Left renal pelvis (tissue), 4 donors: ENCODE measurements at places on chromosomes 5 and 9. TPM values are rescaled to one million over a fixed set of nuclear protein-coding genes. Genes with fewer than 3 reads are reported as not detected.

DNA sequence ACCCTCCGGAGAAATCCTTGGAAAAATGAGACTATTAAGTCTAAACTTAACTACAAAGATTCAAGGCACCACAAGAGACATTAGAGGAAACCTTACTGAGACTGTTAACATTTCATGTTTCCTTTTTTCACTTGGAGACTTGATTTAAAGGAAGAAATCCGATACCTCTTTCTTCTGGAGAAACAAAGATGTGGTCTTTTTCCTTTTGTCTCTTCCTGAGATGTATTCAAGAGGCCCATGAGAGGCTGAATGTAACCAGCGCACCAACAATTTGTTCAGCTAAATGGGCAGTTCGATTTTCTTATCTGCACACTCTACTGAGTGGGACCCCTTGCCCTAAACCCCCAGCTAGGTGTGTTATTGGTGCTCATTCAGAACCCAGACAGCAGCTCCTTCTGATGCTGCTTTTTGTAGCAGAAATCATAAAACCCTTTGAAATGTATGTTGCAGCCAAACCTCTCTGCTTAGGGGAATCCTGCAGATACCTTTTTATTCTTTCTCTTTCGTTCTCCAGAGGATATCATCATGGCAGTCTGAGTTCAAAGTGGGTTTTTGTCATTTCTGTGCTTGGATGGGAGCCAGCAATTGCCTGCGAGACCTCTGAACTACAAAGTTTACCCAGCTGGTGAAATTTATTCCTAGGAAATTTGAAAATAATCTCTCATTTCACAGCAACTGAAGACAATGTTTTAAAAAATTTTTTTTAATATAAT lies 41.9 kb upstream of the ACTBL2 start:
- no peak for DNase-seq

- DNase-seq: no peak
Measured at GRCh38 chr9:107274096-107274495, 9.0 kb upstream of the RAD23B start.

DNA sequence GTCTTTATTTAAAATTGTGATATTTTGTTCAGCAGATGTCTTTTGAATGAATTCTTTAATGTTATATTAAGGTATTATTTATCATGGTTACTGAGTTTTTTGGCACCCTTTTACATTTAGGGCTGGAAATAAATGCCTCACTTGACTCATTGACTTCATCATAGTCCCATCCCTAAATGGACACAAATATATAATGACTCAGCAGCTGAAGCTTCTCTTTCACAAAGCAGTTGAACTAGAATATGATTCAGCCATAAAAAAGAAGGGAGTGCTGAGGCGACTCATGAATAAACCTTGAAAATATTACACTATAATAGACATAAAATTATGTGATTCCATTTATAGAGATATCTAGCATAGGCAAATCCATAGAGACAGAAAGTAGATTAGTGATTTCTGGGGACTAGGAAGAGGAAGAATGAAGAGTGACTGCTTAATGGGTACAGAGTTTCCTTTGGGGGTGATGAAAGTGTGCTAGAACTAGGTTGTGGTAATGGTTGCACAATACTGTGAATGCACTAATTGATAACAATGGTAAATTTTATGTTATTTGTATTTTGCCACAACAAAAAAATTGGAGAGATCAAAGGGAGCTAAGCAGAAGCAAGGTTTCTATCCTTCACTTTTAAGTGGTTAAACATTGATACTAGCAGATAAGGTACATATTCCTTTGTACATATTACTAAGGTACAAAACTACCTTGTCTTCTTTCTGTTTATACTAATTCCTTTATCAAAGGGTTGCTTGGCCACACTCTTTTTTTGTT lies 449.6 kb downstream of the NTRK2 start:
- no peak for DNase-seq

GRCh38 chr5:127944125-127944524 lies 139.4 kb upstream of the SLC12A2 start:
- DNase-seq: no peak

- DNase-seq: no peak
Measured at GRCh38 chr5:11878814-11879213, 25.4 kb downstream of the CTNND2 start.

DNA sequence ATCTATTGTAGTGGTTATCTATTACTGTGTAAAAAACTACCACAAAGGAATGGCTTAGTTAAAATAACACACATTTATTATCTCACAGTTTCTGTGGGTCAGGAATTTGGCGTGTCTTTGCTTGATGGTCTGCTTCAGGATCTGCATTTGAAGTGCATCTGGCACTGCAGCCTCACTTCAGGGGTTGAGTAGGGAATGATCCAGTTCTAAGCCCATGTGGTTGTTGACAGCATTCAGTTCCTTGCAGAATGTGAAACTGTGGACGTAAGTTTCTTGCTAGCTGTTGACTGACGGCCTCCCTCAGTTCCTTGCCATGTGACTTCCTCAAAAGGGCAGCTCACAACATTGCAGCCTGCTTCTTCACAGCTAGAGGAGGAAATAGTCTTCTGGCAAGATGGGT lies 2.1 kb upstream of the OGN start:
- DNase-seq: no peak

DNA sequence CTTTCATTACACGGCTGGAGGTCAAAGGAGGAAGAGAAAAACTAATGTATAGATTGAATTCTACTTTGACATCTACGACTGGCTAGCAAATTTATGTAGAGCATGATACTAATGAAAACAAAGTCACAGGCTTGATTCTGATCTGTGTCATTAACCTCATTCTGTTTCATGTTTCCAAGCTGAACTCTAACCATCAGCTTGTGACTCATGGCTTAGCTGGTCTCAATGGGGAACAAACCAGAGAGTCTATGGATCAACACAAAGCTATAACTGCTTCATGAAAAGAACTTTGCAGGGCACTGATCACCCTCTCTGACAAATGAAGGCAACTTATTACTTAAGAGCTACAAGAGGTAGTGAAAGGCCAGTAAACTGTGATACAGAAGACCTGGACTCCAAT lies 23.6 kb upstream of the PDE4D start:
- DNase-seq: no peak

GRCh38 chr5:39400713-39401578 lies 23.8 kb downstream of the DAB2 start:
- no peak for DNase-seq

GRCh38 chr5:124887223-124887622 lies 140.8 kb upstream of the ZNF608 start:
- DNase-seq: no peak

- no peak for DNase-seq
Measured at GRCh38 chr5:105501315-105501714, 1938.7 kb upstream of the NUDT12 start.

DNA sequence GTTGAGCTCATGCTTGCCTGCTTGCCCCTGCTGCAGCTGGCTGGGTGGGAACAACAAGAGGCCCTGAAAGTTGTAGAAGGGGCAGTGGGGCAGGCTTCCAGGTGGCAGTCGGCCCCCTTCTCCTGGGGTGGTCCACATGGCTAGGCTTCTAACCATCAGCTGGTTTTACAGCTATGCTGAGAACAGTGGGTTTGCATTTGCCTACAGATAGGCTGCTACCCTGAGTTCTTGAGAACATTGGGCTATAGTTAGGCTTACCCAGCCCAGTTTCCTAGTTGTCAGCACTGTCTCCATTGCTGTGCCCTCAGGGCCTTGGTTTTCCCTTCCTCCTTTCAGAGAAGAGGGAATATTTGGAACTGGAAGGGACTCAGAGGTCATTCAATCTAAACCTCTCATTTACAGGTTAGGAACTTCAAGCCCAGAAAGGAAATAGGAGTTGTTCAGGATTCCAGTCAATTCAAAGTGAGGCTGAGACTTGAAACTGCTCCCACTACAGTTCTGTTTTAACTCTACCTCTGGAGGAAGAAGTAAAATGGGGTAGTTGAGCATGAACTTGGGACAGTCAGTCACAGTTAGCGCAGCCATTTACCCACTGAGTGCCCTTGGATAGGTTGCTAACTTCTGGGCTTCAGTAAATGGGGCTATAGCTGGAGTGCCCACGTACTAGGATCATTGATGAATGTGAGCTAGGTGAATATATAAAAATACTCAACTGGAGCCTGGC lies 11.5 kb downstream of the LARP1 start:
- DNase-seq: no peak

DNA sequence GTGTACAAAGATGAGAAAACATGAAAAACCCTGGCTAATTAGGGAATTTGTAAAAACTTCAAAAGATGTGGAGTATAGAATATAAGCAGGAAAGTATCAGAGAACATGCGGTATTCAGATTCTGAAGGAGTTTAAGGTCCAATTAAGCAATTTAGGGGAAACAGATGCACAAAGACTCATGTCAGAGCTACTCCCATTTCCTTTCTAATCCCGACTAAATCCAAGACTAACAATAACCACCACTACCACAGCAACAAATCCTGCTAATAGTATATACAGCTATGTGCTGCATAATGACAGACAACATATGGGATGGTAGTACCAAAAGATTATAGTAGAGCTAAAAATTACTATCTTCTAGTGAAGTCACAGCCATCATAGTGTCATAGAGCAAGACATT lies 102.1 kb downstream of the LURAP1L start:
- no peak for DNase-seq

DNA sequence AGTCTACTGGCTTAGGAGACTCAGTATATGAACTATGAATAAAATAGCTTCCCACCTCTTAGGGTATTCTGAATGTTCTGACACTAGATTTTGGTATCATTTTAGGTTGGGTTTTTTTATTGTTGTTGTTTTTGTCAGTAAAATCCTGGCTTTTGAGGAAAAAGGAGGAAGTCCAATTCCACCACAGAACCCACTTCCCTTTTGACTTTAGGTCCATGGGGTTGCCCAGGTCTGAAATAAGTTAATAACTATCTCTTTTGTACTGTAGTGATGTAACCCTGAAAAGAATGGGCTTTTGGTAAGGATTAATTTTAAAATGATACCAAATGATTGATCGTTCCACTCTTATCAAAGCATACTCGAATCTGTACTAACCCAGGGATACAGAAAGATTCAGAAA lies 29.1 kb upstream of the IL12B start:
- DNase-seq: no peak

DNA sequence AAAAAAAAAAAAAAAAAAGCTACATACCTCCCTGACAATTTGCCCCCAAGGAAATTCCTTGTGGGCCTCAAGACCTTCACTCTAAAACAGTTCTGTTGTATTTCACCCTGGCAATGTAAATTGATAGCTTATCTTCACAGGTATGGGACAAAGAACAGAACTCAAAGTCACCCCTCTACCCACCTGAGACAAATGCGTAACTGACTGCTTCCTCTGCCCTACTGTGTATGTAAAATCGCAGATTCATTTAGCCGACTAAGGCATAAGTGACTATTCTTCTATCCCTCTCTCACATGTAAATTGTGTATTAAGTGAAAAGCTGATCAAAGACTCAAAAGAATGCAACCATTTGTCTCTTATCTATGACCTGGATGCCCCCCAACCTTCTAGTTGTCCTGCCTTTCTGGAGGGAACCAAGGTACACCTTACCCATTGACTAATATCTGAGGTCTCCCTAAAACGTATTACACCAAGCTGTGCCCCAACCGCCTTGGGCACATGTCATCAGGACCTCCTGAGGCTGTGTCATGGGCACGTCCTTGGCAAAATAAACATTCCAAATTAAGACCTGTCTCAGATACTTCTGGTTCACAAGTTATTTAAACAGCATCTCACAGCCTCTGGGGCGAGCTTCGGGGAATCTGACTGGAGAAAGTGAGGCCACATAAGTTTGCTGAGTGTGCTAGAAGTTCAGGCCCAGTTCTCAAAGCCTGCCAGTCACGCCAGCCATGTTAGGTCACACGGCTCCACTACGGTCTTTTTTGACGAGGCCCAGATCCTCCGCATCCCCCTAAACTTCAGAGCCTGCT lies 954 bp downstream of the TBCA start:
- DNase-seq: no peak

GRCh38 chr5:36442352-36442751 lies 140.7 kb upstream of the RANBP3L start:
- DNase-seq: no peak

DNA sequence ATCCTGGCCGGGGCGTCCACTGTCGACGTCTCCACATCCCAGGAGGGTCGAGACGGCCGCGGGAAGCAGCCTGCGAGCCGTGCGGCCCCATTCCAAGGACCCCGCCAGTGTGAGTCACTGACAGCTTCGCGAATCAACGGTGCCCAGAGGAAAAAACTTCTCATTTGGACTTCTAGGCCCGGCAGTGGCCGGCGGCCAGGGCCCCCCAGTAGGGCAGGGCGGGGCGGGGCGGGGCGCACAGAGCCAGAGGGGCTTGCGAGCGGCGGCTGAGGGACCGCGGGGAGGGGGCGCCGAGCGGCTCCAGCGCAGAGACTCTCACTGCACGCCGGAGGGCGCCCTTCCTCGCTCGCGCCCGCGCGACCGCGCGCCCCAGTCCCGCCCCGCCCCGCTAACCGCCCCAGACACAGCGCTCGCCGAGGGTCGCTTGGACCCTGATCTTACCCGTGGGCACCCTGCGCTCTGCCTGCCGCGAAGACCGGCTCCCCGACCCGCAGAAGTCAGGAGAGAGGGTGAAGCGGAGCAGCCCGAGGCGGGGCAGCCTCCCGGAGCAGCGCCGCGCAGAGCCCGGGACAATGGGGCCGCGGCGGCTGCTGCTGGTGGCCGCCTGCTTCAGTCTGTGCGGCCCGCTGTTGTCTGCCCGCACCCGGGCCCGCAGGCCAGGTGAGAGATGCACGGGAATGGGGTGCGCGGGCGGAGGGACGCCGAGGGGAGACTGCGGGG lies at the start of gene F2R:
Gene F2R (plus strand): TSS at position 391 of the 720 bp plus-strand sequence. CDS start 182 bp downstream, at position 573.
- peak; percentile 61 for DNase-seq

DNA sequence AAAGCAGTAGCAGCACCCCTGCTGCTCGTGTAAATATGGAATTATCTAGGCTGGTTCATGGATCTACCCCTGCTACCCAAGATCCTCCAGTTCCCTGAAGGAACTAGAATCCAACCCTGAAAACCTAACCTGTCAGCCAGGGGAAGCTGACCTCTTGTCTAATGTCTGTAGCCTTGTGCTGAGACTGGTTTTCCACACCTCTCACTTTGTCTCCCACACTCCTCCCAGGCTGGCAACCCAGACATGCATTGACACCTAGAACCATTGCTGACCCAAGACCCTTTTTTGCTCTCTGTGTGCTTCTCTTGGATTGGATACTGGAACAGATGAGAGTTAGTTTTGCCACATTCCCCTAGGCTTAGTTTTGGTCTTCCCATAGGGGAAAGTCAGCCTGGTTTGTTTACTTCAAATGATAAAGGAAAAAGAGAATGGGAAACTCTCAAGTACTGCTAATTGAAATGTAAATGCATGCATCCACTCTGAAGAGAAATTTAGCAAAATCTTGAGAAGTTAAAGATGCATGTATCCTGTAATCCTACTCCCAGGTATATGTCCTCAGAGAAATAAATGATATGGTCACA lies 36.6 kb upstream of the NR4A3 start:
- DNase-seq: no peak

DNA sequence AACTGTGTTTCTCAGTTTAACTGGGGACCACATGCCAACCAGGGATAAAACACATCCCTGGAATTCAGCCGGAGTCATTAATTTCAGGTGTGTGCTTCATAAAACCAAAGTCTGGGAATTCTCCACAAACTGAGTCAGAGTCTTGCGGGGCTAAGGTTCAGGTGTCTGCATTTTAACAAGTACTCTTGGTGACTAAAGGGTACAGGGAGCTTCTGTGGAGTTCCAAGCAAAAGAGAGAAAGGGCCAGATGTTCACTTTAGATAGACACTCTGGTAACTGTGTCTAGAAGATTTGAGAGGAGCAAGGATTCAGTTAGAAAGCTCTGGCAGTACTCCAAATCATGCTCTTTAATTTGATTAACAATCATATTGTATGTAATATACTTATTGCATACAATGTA lies 4.0 kb downstream of the NADK2 start:
- no peak for DNase-seq

MEIKIN gene
- 0.36 TPM for polyA plus RNA-seq

OR1J2 gene
- not detected for polyA plus RNA-seq

NUTM2F gene
- 0.07 TPM for polyA plus RNA-seq

PKD2L2 gene
- polyA plus RNA-seq: 0.33 TPM

MYMK gene
- polyA plus RNA-seq: not detected

GRXCR2 gene
- not detected for polyA plus RNA-seq
